ENCODE measurements at places on chromosomes 4 and X.
A peak's percentile ranks its signal among the peaks of the same experiment; 100 is the strongest.

GRCh38 chr4:3792813-3793212 lies 26.6 kb downstream of the ADRA2C start:
- peak; percentile 33 for DNase-seq

- DNase-seq = no peak
Observed at GRCh38 chr4:158161551-158162354, 11.1 kb downstream of the GASK1B start.

- DNase-seq = no peak
Observed at GRCh38 chr4:49516796-49517195, 530.7 kb downstream of the CWH43 start.

DNA sequence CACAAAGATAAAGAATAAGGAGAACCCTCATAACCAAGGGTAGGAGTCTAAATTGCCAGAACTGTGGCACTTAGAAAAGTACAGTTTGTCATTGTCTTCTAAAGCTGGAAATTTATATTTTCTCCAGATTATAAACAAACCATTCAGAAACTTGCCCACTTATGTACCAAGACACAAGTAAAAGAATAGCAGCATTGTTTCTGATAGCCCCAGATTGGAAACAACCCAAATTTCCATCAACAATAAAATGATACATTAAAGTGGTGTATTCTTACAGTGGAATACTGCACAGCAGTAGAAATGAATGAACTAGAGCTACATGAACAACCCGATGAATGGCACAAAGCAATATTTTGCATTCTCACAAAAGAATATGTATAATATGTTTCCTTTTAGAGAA lies 63.1 kb upstream of the PDHA1 start:
- no peak for DNase-seq

DNA sequence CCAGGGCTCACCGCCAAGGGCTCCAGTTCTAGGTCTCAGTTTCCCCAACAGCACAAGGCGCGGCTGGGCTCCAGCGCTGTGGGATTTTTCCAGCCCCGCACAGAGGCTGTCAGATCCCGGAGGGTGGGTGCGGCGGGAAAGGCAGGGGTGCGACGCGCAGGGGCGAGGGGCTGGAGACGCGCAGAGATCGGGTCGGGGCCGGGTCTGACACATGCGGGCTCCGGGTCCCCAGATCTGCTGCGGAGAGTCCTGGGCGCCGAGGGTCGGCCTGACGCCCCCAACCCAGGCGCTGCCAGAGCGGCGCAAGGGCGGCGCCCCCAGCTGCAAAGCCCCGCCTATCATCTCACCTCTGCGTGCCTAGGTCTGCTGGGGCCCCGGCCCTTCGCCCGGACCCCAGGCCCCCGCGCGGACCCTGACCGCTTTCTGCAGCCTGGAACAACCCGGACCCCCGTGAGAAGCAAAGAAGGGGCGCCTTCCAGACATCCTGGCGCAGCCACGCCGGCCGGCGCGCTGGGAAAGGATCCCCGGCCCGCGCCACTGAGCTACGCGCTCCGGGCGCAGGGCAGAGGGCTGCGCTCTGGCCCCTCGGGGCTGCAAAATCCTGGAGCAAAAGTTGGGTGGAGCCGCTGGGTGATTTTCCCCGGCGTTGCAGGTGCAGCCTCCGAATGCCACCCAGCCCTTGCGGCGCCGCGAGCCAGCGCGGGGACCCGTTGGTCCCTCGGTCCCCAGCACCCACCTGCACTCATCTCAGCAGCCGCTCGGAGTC lies 486 bp downstream of the ABLIM2 start:
- no peak for DNase-seq

Measured in iPS DF 19.7 (cell line).